IPS-NIHi11 (cell line): ENCODE measurements at places on chromosomes 2 and 18.

DNA sequence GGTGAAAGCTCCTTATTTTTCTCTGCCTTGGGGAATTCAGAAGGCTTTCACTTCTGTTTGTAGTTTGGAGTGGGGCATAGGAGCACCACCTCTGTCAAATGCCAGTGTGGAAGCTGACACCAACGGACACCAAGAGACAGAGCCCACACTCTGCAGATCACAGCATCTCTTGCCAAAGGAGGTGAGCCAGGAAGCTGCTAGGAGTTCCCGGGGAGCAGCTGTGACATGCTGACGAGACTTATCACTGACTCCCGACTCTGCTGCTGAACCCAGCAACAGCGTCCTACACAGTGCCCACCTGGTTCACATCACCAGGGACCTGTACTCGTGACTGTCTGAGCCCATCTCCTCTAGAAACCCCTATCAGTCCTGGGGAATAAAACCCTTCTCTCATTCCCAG is 8.1 kb downstream of the TEX51 start:
- no peak for DNase-seq

DNA sequence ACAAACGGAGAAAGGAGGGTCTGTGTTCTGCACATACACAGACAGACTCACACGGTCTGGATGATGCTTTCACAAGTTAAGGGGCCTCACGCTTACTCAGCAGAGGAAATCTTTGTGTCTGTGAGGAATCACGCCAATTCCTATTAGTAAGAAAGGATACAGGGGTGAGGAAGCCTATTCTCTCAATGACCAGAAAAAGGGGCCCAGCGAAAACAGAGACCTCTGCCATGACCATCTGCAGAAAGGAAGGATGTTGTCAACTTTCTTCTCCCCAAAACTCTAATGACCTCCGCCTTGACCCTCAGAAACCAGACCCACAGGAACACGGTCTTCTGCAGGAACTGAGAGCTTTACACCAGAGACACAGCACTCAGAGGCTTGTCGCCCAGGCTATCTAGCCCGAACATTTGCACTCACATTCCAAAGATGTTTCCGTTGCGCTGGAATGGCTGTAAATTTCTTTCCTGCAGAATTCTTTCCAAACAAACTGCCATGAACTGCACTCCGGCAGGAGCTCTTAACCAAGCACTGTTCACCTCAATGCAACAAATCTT is 186.3 kb downstream of the TCF4 start:
- DNase-seq = peak; percentile 22

DNA sequence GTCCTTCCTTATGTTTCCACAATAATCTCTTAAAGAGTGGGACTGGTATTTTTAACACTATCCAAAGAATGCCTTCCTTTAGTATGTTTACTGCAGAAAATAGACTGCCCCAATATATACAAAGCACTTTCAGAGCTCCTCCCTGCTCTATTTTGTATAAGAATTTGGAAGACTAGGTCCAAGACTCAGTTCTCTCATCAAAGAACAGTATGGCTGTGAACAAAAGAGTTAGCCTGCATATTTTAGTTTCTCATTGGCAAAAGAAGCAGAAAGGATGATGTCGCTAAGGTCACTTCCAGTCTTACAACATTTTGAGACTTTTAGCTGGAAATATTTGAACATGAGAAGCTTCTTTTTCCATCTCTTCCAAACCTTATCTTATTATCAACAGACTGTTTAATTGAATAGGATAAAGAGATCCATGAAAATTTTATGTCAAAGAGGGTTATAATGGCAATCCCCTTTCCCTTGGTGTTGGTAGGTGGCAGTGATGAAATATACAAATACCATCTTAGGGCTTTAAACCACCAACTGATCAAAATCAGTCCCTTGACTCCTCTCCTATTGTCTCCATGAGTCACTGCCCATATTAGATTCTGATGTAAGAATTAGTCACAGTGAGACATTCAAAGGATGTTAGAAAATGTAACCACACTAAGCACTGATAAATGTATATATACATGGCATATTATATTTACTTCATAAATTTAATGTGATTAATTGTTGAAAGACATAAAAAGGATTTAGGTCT is 266.9 kb upstream of the DSEL start:
- DNase-seq = no peak

GRCh38 chr18:26875040-26875654 is 9.6 kb upstream of the AQP4 start:
- no peak for DNase-seq

DNA sequence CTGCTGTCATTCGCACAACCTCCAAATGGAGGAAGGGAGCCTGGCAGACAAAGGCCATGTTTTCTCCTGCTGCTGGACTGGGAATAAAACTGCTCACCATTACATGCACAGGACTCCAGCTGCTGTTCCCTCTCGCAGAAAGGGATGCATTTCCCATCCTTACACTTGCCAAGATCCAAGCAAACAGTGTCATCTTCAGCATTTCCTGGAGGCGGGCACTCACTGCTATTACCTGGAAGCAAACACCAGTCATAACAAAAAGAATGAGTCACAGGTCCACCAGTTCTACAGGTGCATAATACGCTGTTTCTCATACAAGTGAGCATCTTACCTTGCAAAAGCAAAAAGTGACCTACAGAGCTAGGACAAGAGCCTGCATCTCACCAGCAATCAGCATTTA is 22.7 kb downstream of the IAH1 start:
- DNase-seq = no peak

DNA sequence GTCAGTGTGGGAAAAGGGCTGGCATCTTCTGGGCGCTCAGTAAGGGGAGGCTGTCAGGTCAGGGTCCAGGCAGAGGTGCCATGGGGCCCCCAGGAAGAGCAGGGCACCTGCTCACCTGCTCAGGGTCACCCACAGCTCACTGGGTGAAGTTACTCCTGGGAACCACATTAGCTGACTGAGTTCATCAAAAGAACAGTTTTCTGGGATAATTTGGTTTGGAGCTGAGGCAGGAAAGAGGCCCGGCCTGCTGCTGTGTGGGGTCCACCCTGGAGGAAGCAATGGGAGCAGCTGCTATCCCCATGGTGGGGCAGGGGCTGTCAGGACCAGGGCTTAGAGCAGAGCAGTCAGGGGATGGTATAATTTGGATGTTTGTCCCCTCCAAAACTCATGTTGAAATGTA is 97.2 kb upstream of the GPC1 start:
- DNase-seq = no peak

DNA sequence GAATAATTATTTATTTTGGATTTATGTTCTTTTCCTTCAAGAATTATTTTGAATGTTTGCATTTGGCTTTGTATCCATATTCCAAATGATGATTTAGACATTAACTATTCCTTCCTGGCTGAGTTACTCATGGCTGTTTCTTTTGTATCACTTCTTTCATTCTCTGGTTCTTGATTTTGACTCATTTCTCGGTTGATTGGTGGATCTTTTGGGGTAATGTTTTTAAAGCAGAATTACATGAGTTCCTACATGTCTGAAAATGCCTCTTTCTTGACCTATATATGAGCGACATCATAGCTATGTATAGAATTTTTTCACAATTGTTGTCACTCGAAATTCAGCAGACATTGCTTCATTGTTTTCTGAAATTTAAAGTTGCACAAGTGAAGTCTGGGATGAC is 39.5 kb downstream of the CYP26B1 start:
- DNase-seq = no peak

DNA sequence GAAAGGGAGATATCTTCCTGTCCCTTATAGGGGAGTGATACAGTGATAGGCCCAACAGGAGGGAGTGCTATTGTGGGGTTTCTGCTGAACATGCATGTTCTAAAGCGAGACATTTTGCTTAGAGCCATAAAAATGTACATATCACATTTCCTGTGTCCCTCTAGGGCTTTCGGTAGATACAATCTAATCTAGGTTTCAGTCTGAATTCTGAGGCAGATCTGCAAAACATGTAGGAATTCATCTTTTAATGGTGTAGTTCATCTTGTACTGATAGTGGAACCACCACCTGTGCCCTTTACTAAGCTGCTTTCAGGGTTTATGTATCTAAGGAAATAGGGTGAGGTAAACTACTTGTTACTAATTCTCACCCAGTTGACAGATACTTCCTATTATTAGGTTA is 73.8 kb downstream of the SPTBN1 start:
- DNase-seq = no peak
